ENCODE measurements at places on chromosomes 5 and 9.

DNA sequence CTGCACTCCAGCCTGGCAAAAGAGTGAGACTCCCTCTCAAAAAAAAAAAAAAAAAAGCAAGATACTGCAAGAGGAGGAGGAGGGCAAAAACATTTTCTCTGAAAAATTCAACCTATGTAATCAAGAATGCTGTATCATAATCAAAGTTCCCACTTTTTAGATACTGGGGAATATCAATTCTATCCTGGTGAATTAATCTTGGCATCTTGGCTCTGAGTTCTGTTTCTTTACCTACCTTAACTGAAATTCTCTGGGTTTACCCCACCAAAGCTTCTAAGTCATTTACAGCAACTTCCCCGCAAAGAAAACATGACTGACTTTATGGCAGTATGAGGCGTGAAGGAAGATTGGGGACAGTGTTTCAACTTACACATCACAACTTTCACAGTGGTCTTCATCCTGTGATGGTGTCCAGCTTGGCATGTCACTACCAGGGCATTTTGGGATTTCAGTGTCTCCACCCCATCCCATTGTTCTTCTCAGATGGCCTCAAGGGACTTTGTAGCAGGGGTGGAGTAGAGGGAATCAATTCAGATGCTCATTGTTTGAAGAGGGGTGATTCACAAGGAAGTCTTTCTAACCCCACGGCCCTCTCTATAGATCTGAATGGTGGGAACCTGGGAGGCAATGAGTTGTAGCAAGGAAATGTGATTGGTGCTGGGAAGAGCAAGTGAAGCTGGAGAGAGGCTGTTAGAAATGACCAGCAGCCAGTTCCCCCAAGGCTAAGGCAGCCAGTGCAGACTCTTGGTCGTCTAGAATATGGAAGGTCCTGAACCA, 130.5 kb downstream of the SCAMP1 start:
- DNase-seq, result no peak

DNA sequence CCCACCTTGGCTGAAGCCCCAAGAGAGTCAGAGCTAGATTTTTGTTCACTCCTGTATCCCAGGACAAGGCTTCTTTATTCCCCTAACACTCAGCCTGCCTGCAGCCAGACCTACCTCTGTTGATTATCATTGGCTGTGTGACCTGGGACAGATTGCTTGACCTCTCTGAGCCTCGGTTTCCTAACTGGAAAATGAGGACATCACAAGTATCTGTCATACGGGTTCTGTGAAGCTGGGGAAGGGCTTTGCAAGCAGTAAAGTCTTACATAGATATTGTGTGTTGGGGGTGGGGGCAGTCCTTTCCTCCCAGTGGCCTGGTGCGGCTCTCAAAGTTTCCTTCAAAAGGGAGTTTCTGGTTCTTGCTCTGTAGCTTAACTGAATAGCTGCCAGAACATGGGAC, 2.5 kb upstream of the NEK6 start:
- DNase-seq, result no peak

- no peak for DNase-seq
Observed at GRCh38 chr9:136995362-136995761, 1.0 kb downstream of the CLIC3 start.

- DNase-seq, result no peak
Observed at GRCh38 chr9:12816656-12817101, 41.9 kb downstream of the LURAP1L start.

DNA sequence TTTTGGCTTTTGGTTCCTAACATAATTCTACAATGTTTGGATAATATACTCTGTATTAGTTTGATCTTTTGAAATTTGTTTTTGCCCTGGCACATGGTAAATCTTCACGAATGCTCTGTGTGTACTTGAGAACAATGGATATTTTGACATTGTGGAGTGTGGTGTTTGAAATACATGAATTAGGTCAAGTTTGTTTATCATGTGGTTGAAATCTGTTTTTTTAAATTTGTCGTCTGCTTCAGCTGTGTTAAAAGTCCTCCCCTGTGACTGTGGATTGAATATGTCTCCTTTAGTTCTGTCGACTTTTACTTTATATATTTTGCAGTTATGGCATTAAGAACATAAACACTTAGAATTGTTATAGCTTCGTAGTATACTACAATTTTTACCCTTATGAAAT, 60.3 kb downstream of the DUSP1 start:
- DNase-seq, result no peak

Data from NCI-H446 (cell line).